Dermis microvascular lymphatic vessel endothelial cell (primary cell): ENCODE measurements at places on chromosomes 1 and 21. TPM values are rescaled to one million over a fixed set of nuclear protein-coding genes. Genes with fewer than 3 reads are reported as not detected.

DNA sequence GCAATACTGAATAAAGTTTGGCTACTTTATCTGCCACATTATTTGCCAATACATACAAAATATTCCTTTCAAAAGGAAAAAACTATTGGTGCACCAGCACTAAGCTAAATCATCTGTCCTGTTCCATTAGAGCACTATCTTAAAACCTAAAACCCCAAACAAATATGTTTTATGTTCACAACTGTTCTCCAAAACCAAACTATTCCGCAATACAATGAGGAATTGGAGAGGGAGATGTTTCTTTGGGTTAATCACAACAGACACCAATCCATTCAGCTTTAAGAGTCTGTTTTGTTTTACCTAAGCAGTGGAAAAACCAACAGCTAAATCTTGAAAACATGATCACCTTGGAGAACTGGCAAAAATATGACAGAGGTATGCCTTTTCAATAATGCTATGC, 85.1 kb downstream of the ZNF644 start:
- DNase-seq = no peak

AGMAT gene
- 0.38 and 0.90 TPM in 2 replicates for total RNA-seq

- DNase-seq = no peak
Measured at GRCh38 chr1:107593501-107594209, 371.3 kb downstream of the VAV3 start.

DNA sequence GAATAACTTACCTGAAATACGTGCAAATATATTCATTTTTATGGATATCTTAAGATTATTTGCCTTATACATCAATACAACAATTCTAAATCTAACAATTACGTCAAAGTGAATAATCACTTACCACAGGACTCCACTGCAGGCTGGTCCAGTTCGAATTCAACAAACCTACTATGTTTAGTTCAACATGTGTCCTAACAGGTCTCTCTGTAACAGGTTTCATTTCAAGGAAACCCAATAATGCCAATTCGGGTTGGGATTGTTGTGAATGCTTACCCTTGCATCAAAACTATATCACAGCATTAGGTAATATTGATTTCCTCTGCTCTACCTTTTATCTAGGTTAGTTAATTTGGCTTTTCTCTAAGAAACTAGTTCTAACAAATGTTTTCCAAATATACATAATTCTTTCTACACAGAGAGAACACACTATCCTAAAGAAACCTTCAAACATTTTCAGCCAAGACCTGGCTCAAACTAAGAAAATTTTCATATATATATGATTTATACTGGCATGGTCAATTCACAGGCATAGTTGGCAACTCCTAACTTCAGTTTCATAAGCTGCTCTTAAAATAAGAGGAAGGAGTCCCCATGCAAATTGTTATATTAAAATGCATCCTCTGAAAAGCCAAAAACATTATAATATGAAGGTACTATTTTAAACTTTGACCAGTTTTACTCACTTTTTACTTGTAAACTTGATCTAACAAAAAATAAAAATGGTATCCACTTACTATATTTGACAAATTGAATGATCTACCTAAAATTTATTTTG, 4.5 kb downstream of the IVNS1ABP start:
- DNase-seq = no peak

DNA sequence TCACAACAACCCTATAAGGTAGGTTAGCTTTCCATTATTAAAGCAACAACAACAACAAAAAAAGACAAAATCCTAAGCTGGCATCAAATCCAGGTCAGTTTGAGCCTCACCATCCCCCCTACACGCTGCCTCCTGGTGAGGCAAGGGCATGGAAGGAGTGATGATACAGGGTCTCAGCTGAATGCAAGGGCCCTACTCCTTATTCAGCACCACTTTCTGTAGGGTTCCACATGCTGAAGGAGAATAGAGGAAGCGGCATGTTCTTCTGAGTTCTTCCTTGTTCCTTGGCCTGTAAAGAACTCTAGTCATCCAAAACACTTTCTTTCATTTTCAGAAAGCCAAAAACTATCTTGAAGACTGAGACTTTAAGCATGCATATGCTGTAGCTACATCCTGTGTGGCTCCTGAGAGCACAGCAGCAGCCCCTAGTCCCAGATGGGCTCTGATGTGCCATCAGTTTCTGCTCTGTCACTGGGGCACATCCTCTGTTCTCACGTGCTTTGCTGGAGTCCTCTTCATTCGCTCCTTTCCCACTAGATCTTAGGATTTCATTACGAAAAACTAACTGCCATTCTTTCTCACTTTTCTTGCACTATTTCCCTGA, 6.2 kb downstream of the ILDR2 start:
- no peak for DNase-seq

GRCh38 chr1:5707566-5708345, 284.5 kb downstream of the NPHP4 start:
- no peak for DNase-seq

DNA sequence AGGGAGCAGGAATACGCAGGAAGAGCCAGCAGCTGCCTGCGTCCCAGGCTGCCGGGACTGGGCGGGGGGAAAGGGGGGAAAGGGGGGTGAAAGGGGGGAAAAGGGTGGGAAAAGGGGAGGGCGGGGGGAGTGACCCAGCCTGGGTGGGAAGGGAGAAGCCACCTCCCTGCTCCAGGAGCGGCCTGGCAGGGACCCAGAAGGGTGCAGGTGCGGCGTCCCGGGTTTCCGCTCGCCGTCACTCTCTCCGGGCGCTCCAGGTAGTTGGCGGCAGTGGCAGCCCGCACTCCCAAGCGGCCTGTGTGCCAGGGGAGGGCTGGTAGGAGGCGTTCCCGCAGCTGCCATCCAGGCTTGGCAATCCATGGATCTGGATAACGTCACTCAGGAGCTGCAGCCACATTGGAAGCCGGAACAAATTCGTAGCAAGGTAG, 141.0 kb upstream of the NGF start:
- DNase-seq = no peak

DNA sequence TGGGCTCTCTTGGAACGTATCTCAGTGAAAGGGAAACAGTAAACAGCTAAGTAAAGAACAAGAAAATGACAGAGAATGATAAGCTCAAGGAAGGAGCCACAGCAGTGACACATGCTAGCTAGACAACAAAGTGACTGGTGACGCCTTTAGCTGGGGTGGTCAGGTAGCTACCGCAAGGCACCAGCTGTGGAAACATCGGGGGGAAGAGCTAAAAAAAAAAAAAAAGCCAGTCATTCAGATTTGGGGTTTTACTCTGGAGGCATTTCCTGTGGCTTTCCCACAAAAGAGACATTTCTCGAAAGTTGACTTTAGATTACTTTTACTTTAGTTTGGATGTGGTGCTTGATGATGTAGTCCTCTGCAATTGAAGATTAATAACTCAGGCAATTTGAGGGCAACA, 2.1 kb downstream of the FHAD1 start:
- DNase-seq = no peak

- no peak for DNase-seq
Measured at GRCh38 chr21:41874611-41875010, 4.5 kb downstream of the PRDM15 start.

- peak; percentile 61 for DNase-seq
Measured at GRCh38 chr1:27726173-27727044, 648 bp downstream of the FAM76A start.

CDCA8 gene
- total RNA-seq = 3.0 and 8.1 TPM in 2 replicates

DNA sequence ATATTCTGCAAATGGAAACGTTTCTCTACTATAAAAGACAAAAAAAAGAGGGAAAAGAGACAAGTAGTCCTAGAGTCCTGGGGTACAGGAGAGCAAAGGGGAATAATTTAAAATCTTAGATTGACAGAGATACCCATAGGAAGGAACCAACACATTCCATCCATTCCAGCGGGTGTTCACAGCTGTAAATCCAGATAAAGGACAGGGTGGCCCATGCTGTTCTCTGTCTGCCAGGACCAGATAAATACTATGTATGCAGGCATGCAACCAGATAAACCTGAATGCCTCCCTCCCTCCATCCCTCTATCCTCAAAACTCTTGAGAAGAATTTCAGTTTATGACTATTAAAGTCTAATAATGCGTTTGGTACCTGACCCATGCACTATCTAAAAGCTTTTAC, 131.8 kb downstream of the PTPN14 start:
- DNase-seq = no peak

GJA4 gene
- 62.4 and 70.5 TPM in 2 replicates for total RNA-seq

DNA sequence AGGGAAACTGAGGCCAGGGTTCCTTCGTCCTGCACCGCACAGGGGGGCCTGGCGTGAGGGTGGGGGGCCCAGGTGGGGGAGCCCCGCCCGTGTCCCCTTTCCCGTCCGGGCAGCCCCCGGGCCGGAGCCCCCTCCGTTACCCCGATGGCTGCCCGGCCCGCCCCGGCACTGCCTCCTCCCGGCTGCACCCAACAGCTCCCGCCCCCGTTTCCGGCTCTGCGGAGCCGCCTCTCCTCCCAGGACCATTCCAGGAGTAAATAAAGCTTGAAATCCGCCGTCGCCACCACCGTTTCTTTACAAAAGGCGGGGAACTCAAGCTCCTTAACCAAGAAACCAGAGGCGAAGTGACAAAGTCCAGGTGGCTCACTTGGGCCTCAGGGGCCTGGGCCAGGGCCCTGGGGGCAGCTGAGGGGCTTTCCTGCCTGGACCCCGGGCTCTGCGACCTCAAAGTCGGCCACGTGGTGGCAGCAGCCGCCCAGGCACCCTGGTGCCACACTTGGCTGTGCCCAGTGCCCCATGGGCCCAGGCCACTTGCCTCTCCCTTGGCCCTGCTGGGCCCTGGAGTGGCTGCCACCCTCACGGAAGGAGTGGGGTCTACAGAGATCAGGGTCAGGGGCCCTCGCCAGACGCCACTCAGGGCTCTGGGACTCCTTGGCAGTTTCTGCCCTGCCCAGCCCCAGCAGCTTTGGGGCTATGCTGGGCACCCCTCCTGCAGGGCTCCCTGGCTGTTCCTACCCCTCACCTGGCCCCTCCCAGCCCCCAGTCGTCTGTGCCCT, 514 bp upstream of the FAAP20 start:
- DNase-seq = peak; percentile 64

GRCh38 chr21:26877018-26877417, 31.8 kb upstream of the ADAMTS1 start:
- no peak for DNase-seq

TNFRSF1B gene
- total RNA-seq = 12.4 and 14.8 TPM in 2 replicates

PAQR6 gene
- 0.38 and 0.39 TPM in 2 replicates for total RNA-seq

HMCN1 gene
- 4.0 and 21.5 TPM in 2 replicates for total RNA-seq

GRCh38 chr1:232137066-232137465, 492.9 kb downstream of the SIPA1L2 start:
- no peak for DNase-seq

PTP4A2 gene
- total RNA-seq = 186 and 192 TPM in 2 replicates

- DNase-seq = no peak
Measured at GRCh38 chr1:6082430-6082971, 36.8 kb downstream of the KCNAB2 start.

- peak; percentile 88 for DNase-seq
Measured at GRCh38 chr1:22702296-22703085, 8.1 kb upstream of the EPHB2 start.

GRCh38 chr1:78840453-78841271, 165.9 kb downstream of the ADGRL4 start:
- peak; percentile 16 for DNase-seq

DNA sequence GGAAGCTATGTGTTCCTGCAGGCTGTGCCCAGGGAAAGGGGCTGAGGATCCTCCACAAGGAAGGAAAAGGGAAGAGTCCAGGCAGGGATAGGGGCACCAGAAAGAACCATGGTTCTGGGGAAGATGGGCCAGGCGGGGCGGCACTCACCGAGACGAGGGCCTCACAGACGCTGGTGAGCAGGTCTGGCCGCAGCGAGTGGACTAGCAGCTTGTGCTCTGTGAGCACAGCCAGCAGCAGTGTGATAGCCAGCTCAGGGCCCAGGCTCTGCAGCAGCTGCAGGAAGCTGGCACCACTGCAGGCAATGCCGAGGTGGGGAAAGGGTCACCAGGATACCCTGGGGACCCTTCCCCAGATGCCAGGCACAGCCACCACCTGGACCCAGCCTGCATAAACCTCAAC, 5.8 kb downstream of the DENND4B start:
- no peak for DNase-seq

- DNase-seq = no peak
Measured at GRCh38 chr1:105427543-105427942, 1628.9 kb upstream of the PRMT6 start.

DNA sequence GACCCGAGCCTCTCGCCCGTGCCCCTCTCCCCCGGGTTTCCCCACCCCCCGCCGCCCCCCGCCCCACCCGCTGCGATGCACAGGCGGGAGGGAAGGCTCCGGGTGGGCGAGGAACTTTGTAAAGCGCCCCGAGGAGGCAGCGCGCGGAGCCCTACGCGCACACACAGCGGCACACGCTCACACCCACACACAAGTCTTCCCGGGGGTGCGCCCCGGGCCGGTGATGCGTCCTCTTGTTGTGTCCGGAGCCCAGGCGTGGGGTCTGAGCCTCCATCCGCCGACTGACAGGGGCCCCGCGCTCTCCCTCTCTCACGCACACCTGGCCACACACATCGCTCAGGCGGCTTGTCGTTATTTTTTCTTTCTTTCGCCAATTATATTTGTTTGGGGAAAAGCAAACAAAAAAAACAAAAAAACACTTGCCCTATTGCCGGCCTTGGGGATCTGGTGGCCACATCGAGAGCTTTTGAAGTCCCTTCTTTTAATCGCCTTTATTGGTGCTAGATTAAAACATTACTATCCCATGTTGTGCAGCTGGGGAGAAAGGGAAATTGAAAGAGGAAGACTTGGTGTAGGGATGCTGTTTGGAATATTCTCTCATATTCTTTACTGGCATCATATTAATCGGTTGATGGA, 770 bp downstream of the NTNG1 start:
- DNase-seq = no peak

DNA sequence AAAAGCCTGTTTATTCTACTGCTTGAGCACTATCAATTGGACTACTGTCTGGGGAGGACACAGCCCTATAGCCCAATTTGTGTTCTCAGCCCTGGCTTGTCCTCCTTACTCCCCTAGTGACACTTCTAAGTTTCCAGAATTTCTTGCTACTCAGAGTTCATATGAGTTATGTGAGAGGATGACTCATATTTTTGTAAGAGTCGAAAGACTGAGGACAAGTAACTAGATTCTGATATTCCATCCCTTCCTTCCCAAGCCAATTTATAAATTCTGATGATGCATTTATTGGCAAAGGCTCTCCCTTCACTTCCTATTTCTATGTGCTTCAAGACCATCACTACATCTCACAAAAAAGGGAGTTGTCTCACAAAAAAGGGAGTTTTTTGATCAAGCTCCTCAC, 422.2 kb upstream of the DEPDC1 start:
- DNase-seq = no peak

- no peak for DNase-seq
Measured at GRCh38 chr1:242813490-242814091, 289.1 kb upstream of the PLD5 start.

ARHGAP29 gene
- 171 and 226 TPM in 2 replicates for total RNA-seq

DNA sequence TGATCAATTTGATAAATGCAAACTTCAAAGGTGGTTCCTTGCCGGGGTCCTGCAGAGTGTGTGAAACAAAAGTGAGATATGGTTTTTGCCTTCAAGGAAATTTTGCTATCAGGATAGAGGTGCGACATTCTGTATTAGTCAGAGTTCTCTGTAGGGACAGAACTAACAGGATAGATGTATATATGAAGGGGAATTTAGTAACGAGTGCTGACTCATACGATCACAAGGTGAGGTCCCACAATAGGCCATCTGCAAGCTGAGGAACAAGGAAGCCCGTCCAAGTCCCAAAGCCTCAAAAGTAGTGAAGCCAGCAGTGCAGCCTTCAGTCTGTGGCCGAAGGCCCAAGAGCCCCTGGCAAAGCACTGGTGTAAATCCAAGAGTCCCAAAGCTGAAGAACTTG, 157.0 kb downstream of the RYR2 start:
- no peak for DNase-seq

NES gene
- total RNA-seq = 38.3 and 55.1 TPM in 2 replicates

B3GALT2 gene
- 1.5 and 3.7 TPM in 2 replicates for total RNA-seq
